ENCODE measurements at places on chromosomes 3 and 15. TPM values are rescaled to one million over a fixed set of nuclear protein-coding genes. Genes with fewer than 3 reads are reported as not detected.

LRRIQ4 gene
- 0.14 TPM for total RNA-seq

IQGAP1 gene
- total RNA-seq: 207 TPM

AGBL1 gene
- 0.10 TPM for total RNA-seq

CHST13 gene
- not detected for total RNA-seq

KLF15 gene
- total RNA-seq: 0.46 TPM

FEZF2 gene
- not detected for total RNA-seq

NKIRAS1 gene
- total RNA-seq: 3.9 TPM

GP5 gene
- total RNA-seq: 0.24 TPM

PRR20G gene
- total RNA-seq: not detected

CELSR3 gene
- 6.9 TPM for total RNA-seq

FAM227B gene
- 2.8 TPM for total RNA-seq

CMTM6 gene
- total RNA-seq: 87.7 TPM

C2CD4A gene
- 2.3 TPM for total RNA-seq

SCN11A gene
- total RNA-seq: 0.05 TPM

DISP2 gene
- 0.05 TPM for total RNA-seq

ANKRD34C gene
- total RNA-seq: not detected

HGD gene
- total RNA-seq: not detected
